ENCODE measurements at places on chromosomes 2 and 18.

DNA sequence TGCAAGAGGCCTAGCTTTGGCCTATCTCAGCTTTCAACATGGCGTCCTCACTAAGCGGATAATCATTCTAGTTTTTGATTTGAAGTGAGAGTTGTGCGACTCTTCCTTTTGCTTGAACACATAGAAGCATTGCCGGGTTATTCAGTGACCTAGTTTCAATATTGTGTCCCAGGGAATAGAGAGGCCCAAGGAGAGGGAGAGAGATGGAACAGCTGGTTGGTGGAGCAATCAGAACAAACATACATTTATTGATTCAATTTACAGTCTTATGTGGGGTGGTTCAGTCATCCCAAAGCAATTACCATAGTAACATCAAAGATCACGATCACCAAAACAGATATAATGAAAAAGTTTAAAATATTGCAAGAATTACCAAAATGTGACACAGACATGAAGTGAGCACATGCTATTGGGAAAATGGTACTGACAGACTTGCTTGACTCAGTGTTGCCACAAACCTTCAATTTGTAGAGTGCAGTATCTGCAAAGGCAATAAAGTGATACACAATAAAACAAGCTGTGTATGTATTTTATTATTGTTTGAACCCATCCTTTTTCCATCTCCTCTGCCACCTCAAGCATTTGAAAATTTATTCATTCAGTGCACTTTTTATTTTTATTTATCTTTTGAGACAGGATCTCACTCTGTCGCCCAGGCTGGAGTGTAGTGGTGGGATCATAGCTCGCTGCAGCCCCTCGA, 30.2 kb downstream of the COPS7B start:
- no peak for DNase-seq

DNA sequence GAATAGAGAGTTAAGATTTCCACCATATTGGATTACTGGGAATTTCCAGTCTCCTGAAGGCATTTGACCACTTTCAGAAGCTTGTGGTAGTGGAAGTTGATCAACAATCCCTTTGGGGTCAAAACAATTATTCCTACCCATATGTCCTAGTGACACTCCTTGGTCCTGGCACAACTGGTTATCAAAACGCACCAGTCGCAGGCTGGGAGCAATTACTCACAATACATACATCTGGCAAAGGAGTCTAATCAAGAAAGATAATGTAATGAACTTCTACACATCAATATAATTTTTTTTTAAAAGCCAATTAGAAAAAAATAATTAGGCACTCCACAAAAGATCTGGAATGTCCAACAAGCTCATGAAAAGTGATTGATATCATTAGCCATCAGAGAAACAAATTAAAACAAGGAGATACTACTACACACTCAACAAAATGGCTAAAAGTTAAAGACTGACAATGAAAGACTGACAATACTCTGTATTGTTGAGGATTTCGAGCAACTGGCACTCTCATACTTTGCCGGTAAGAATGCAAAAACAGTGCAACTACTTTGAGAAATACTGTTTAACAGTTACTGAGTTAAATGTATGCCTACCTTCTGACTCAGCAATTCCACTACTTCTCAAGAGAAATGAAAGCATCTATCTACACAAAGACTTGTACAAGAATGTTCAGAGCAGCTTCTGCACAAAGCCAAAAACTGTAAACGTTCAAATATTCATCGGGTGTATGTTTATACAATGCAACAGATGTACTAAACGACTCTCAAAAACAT, 2.0 kb downstream of the INO80C start:
- no peak for DNase-seq

- DNase-seq, result no peak
These were observed 112.7 kb upstream of the SLC35G4 start for GRCh38 chr18:11496526-11497172.

DNA sequence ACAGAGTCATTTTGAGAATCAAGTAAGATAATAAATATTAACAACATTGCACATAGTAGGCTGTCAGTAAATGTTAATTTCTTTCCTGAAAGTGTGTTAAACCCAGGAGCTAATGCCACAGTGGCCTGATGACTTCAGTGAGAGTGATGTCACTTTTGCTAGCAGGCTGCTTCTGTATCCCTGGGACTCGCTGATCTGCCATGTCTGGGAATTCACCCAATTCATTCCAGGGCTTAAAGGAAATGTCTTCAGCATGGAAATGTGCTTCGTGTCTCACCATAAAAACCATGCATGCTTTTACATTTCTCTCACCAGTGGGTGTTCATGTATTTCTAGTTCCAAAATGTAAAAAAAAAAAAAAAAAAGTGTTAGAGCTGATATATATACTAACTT, 56.8 kb upstream of the MAPRE3 start:
- DNase-seq, result no peak

DNA sequence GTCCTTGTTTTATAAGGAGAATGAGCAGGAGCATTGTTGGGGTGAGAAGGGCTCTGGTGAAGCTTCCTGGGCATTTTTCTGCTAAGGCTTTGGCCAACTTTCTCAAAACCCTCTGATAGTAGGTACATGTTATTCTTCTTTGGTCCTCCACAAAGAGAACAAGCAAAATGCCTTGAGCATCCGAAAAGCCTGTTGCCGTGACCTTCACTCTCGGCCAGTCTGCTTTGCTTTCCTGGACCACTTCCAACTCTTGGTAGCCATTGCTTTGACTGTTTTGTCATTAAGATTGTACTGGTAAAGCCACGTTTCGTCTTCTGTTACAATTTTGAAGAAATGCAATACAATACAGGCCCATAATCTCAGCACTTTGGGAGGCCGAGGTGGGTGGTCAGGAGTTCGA, 27.4 kb upstream of the ALLC start:
- DNase-seq, result no peak

- DNase-seq, result no peak
These were observed 383.9 kb downstream of the ARHGAP15 start for GRCh38 chr2:143513081-143513480.

GRCh38 chr2:183000846-183001245, 37.4 kb downstream of the NCKAP1 start:
- DNase-seq, result no peak

GRCh38 chr2:96866586-96866985, 3.3 kb downstream of the SEMA4C start:
- DNase-seq, result no peak

All from stimulated activated CD4-positive, alpha-beta T cell treated with anti-CD3 and anti-CD28 coated beads, TNF-alpha, amount 100 ng/mL, for 1 hour (primary cell).